ENCODE measurements at places on chromosomes 7 and 10.

- DNase-seq: no peak
Measured at GRCh38 chr7:13778967-13779366, 210.5 kb downstream of the ETV1 start.

- DNase-seq: no peak
Measured at GRCh38 chr10:77433546-77433945, 204.1 kb downstream of the KCNMA1 start.

- DNase-seq: no peak
Measured at GRCh38 chr7:78523930-78524329, 725.4 kb downstream of the PHTF2 start.

GRCh38 chr10:52752801-52753445 is 19.7 kb downstream of the MBL2 start:
- no peak for DNase-seq

GRCh38 chr7:34087892-34088891 is 182.9 kb downstream of the BMPER start:
- no peak for DNase-seq

DNA sequence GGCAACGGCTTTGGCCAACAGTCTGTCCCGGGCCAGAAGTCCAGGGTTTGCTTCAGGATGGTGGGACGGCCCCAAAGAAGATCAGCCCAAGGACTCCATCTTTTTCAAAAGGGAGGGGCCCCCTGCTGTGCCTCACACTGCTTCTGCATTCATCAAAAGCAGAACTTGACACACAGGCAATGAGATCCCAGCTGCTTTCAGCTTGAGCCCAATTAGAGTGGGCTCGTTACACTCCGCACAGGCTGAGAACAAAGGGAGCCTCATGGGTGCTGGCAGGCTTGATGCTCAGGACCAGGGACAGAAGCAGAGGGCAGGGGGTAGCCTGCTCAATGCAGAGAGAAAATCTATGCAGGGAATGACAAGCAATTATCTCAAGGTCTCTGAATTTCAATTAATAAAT is 45.5 kb downstream of the VOPP1 start:
- DNase-seq: no peak

DNA sequence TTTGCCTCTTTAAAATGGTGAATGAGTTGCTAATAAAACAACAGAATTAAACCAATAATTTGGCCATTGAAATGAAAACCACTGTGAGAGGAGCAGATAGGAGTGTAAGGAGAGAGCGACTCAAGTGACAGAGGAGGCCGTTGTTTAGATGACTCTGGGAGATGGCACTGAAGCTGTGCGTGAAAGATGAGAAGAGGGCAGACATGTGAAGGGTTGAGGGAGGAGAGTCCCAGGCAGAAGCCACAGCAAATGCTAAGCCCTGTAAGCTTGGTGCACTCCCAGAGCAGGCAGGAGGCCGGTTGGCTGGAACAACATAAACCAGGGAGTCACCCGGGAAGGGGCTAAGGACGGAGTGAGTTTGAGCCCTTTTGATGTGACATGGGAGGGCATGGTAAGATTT is 814 bp upstream of the OPALIN start:
- no peak for DNase-seq

GRCh38 chr7:155643804-155644177 is 670 bp upstream of the RBM33 start:
- no peak for DNase-seq

DNA sequence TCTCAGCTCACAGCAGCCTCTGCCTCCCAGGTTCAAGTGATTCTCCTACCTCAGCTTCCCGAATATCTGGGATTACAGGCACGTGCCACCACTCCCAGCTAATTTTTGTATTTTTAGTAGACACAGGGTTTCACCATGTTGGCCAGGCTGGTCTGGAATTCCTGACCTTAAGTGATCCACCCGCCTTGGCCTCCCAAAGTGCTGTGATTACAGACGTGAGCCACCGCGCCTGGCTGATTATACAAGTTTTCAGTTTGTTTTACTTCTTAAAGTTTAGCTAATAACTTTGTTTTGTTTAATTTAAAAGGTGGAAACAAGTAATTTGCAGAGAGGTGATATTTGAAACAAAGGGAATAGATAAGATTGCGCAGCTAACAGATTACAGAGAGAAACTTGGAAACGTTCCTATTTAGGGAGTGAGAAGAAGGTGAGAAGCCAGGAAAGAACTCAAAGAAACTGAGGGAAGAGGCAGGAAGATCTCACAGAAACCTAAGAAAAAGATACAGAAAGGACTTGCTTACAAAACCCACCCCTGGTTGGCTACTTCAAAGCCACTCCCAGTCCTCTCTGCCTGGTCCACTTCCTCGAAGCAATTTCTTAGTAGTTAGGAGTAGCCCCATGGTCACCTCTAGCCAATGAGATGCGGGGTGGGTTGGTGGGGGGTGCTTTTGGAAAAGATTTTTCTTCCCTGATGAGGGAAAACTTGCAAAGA is 15.0 kb upstream of the PDLIM1 start:
- no peak for DNase-seq

- DNase-seq: no peak
Measured at GRCh38 chr10:92569071-92569470, 4.8 kb downstream of the IDE start.

DNA sequence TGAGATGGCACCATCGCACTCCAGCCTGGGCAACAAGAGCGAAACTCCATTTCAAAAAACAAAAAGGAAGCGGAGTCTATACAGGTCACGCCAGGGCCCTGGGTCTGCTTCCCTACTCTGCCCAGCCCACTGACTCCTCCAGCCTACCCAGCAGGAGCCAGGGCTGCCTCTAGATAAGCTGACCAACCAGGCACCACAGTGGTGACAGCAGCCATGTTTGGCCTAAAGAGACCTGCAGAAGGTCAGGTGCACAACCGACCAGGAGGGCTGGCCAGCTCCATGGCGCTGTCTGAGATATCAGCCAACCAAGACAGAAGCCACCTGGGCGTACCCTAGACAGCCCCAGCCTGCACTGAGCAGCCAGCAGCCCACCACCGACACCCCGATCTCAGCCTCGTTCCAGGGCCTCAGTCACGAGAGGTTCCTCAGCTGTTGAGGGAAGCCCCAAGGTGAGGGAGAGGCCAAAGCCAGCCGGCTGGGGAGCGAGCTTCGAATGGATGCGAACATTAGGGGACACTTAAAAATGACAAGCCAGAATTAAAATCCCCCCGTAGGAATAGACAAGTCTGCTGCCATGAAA is 24.4 kb upstream of the PWWP2B start:
- no peak for DNase-seq

DNA sequence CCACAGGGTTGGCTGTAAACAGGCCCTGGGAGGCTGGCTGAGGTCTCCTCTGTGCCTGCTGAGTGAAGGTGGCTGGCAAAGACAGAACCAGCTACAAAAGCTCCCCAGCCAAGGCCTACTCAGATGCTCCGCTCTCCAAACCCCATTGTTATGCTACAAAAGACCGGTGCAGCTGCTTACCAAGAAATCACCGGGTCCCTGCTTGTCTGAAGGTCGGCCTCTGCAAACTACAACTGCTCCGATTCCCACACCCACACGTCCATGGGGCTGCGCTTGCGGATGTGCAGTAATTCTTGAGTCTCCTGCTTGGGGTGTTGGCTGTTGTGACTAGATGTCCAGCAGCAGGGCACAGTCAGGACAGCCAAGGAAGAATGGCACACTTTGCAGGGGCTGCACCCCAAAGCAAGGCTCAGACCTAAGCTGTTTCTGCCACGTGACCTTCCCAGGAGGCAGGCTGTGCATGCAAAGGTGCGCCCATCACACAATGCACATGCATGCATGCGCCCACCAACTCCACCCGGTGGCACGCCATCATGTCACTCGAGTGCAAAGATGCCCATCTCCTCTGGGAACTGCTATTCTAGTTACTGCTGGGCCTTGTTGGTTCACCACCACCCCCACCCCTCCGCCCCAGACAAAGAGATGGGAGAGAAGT is 97.8 kb downstream of the OAT start:
- DNase-seq: no peak

DNA sequence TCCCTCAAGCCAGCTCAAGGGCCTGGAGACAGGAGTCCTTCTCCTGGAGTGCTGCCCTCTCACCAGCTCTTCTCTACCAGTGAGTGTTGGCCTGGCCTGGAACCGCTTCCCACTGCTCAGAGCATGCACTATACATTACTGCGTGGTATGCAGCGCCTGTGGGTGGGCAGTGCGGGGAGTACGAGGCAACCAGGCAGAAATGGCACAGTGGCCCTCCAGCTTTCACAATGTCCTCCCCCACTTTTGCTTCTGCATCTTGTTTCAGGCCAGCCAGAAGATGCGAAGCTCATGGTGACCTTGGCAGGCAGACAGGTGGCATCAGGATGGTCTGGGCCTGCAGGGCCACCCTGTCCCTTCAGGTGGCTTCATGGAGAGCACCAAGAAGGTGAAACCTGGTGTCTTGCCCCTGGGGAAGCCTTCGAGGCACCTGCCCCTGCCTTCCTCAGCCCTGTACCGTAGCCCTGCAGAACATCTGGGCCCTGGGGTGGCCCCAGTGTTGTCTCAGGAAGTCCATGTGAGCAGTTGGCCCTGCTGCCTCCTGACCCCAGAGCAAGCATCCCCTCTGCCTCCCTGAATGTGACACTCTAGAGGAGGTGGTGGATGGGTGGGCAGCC is 35.8 kb downstream of the RASGEF1A start:
- no peak for DNase-seq

DNA sequence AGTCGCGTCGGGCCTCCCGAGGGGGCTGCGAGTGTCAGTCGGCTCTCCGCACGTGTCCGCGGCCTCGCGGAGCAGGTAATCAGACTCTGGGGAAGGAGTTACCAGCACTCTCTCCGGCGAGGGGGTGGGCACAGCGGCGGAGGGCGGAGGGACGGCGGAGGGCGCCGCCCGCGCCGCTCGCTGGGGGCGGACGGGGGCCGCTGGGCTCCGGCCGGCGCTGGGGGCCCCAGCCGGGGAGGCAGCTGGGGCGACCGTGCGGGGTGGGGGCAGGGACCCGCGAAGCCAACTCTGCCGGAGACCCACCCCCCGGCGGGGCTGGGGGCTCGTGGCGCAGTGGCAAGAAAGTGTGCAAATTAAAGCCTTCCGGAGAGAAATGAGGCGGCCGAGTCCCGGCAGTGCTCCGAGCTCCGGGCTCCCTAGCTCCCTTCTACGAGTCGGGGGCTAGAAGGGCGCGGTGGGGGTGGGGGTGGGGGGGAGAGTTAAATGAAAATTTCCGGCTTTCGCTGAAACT is at the start of gene CDK6:
Gene CDK6 (minus strand): TSS at position 85 of the 511 bp plus-strand sequence. CDS start 3,250 bp downstream, outside the sequence.
- DNase-seq: peak; percentile 42

GRCh38 chr7:152402384-152403250 is 33.2 kb downstream of the KMT2C start:
- no peak for DNase-seq

DNA sequence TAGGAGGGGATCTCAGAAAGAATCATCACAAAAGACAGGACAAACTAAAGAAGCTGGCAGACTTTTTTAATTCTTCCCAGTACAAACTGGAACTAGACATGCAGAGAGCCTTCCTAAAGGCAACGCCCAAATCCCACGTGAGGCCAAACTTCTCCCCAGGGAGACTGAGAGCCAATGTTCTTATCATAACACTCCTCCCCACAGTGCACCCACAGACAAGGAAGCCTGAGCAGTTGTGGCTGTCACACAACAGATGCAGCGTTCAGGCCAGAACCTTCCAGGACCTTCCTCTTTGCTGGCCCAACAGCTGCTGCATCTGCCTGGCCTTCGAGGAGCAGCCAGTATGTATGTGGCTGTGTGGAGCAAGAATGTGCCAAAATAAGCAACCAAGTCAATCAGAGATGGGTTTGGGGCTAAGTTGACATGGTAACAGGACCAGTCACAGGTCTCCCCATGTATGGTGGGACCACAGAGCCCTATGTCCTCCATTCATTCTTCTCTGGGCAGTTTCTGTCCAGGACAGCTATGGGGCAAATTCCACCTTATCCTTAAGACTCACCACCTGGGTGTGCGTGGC is 34.9 kb downstream of the SRPK2 start:
- no peak for DNase-seq

DNA sequence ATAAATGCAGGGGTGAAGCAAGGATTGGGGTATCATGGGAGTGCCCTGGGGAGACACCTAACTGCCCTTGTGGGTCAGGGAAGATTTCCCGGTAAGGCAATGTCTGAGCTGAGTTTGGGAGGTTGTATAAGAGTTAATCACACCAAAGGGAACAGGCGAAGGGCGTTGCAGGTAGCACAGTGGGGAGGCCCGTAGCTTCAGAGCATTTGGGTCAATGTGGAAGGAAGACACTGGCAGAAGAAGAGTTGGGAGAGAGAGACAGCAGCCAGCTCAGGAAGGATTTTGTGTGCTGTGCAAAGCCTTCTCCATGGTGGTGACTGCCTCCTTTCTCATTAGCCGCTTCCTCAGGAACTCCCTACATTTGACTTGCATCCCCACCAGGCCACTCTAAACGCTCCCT is 80.8 kb upstream of the LEP start:
- DNase-seq: no peak

DNA sequence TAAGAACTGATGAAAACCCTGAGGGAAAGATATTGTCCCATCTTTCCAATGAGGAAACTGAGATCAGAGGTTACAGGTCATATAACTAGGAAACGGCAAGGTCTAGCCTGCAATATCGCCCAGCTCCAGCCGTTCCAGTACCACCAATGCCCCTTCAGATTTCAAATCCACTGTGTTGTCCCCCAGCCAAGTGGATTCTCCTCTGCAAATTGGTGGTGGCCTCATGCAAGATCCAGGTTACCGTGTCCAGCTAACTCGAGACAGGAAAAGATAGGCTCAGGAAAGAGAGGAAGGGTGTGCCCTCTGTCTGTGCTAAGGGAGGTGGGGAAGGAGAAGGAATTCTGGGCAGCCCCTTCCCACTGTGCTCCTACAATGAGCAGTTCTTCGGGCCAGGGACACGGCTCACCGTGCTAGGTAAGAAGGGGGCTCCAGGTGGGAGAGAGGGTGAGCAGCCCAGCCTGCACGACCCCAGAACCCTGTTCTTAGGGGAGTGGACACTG is 25.3 kb downstream of the PRSS2 start:
- DNase-seq: no peak

DNA sequence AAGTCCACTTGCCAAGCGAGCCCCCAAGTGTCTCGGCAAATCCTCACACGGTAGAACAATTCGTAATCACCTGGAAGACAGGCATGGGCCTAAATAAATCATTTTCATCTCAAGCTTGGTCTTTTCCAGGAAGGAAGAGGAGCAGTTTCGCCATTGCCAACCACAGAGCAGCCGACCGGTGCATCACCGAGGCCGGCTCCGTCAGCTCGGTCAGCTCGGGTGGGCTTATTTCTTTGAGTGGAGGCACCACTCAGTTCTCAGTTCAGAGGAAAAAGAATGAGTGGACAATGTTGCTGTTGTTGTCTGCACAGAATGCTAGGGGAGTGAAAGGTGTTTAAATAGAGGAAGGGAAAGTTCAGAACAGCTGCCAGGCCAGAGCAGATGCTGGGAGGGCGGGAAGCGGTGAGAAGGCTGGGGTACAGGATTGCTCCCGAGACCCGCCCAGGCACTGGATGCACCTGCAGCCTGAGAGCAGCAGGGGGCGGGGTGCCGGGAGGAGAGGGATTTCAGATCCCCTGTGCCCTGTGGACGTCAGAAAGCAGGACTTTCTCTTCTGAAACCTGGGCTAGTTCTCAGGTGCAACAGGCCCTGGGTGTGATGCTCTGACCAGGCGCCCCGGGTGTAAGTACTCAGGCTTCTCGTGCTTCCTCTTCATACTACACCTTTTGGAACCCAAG is 17.7 kb upstream of the IGFBP3 start:
- DNase-seq: no peak

GRCh38 chr7:69213878-69214277 is 384.4 kb upstream of the AUTS2 start:
- DNase-seq: no peak

- DNase-seq: no peak
Measured at GRCh38 chr10:79066411-79067240, 2.1 kb upstream of the ZMIZ1 start.

- DNase-seq: no peak
Measured at GRCh38 chr10:129334266-129334665, 132.8 kb upstream of the MGMT start.

GRCh38 chr7:79454361-79454960 is 994 bp upstream of the MAGI2 start:
- DNase-seq: no peak
